ENCODE measurements at places on chromosomes 4 and X.

DNA sequence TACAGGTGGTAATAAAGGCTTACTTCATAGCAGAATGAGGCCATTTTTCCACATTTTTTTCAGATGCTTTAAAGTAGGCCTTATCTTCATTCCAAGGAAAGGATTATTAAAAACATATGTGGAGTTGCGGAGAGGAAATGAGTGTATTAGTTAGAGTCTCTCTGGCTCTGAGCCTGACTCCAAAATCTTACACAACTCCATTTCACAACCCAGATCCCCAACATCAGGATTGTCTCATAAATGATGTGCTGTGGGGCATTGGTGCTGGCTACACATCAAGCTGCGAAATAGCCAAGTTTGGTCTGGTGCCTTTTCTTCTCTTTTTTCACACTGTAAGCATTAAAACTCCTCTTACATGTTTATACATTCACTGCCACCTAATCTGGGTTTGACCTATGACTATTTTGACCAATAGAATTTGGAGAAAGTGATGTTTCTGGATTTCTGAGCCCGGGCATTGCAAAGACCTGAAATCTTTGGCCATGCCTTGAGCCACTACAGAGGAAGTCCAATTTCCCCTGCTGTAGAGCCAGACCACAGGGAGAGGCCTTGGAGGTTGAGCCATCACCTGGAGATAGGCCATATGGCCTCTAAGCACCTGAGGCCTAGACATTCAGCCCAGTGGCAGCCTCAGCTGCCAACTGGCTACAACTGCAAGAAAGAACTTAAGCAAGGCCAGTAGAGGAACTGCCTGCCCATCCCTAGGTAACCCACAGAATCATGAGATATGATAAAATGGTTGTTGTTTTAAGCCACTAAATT, 16.7 kb upstream of the SOD3 start:
- no peak for DNase-seq

- no peak for DNase-seq
Observed at GRCh38 chrX:152601848-152602616, 35.7 kb upstream of the GABRQ start.

DNA sequence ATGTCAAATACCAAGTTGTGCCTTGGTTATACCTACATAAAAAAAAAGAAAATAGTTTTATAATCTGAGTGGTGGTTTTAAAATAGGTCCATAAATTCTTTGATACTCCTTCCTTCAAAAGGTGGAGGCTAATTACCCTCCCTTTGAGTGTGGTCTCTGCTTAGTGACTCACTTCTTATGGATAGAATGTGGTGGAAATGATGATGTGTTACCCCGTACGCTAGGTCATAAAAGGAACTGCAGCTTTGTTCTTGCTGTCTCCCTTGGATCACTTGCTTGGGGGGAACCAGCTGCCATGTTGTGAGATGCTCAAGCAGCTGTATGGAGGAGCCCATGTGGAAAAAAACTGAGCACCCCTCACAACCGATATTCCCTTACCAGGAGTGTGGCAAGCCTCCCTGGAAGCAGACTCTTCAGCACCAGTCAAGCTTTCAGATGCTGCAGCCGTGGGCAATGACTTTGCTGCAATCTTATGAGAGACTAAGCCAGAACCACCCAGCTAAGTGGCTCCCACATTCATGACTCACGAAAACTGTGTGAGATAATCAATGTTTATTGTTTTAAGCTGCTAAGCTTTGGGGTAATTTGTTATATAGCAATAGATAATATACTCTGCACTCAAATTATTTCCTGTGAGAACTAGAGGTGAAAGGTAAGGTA, 195.0 kb upstream of the GATB start:
- DNase-seq, result no peak

DNA sequence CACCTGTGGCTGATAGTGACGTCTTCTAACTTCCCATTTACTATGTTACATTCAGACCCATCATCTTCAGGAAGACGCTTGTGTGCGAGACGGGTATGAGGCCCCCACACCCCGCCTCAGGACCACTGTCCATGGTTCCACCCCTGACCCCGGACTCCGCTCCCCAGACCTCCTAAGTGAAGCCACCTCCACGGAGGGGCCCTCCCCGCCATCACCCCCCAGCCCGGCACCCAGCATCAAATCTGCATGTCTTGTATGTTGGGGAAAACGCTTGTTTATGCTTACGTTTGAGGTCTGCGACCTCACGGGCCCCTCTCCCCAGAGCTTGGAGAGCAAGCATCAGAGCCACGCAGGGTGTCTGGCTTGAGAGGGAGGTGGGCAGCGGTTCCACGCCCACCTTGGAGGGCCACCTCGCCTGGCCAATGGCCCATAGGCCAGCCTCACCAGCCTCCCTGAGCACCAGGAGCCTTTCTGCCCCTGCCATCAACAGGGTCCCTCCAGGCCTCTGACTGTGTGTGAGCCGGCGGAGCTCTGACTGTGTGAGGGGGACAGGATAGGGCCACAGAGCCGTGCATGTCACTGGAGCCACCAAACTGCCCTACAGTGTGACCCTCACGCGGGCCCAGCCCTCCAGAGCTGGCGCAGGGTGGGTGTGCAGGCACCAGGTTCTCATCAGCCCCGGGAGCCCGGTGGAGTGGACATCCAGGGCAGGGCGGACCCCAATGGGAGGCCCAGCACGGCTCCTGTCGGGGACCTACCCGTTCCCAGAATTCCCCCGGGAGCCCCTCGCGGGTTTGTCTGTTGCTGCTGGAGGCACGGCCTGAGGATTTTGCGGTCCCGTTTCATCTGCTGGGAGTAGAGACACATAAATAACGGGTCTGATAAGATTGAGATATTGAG, 88.4 kb upstream of the NKX1-1 start:
- DNase-seq, result no peak

DNA sequence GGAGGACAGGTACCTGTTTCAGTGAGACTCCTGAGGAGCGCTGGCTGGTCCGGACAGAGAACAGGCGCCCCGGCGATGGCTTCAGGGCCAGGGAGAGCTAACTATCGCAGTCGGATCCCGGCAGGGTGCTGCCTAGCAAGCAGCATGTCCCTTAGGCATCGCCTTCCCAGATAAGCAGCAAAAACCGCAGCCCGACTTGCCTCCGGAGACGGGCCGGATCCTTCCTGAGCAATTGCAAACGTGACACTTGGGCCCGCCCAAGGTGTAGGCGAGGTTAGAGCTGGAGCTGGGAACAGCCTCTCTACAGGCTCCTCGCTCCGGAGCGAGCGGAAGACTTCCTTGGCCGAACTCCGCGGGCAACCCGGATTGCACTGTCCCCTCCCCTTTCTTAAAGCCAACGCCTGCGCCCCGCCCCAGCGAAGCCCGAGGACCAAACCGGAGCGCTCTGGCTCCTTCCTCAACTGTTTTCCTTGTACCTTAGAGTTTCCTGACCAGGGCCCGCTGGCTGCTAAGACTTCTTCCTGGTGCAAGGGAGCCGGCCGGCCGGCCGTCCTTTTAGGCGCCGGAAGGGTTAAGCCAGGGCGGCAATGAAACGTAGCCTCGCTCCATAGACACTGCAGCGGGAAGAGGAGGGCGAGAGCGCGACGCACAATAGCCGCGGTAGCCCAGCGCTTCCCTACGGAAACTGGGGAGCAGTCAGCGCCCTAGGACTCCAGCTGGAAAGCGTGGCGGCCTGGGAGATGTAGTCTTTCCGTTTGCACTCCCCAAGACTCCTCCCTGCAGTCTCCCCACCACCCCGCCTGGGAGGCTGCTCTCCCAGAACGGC, at the start of gene OPHN1:
OPHN1 (minus strand) TSS at position 341 of the 826 bp plus-strand sequence. CDS start 475 bp downstream, outside the sequence.
- peak; percentile 27 for DNase-seq

DNA sequence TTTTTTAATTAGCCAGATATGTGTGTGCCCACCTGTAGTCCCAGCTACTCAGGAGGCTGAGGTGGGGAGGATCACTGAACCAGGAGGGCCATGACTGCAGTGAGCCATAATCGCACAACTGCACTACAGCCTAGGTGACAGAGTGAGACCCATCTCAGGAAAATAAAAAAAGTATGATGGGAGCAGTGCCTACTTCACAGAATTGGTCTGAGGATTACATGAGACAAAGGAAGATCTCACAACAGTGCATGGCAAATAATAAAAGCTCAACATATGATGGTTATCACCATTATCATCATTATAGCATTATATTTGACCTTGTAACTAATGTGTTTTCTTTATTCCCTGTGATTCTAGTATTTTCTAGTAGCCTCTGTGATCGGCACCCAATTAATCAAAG, 19.9 kb upstream of the DCHS2 start:
- DNase-seq, result no peak
